ENCODE measurements at places on chromosomes 2 and 18. TPM values are rescaled to one million over a fixed set of nuclear protein-coding genes. Genes with fewer than 3 reads are reported as not detected.

- DNase-seq: no peak
These were observed 15.4 kb upstream of the DTNA start for GRCh38 chr18:34694591-34695165.

The RFX8 gene
- not detected for total RNA-seq

DNA sequence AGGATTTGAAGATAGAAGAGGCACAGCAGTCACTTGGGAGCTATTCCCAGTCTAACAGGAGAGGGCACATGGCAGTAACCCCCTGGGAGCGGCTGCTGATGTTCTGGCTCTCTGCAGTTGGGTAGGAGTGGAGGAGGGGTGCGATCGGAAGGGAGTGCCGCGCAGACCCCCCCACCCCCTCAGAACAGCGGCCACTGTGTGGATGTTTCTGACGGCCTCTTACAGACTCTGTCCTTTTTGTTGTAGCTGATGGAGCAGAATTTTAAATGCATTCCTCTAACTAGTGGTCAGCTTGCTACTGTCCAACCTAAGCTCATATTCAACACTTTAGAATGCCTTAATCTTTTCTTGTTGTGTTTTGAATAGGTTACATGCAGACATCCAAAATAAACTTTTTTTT is 127.9 kb downstream of the AGAP1 start:
- DNase-seq: no peak

- DNase-seq: no peak
These were observed 67.8 kb upstream of the RPRM start for GRCh38 chr2:153546358-153546757.

DNA sequence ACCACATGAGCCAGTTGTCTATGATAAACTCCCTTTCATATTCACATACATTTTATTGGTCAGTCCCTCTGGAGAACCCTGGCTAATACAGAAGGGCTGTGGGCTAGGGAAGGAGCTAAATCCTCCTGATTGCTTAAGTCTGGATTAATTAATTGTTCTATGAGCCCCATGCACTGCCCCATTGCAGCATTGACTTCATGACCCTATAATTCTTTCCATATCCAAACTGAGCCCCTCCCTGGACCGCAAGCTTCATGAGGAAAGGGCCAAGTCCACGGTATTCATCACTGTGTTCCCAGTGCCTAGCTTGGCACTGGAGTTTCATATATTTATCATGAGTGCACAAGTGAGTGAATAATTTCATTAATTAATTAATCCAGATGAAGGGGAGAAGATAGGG is 124.0 kb downstream of the MBD2 start:
- DNase-seq: no peak

DNA sequence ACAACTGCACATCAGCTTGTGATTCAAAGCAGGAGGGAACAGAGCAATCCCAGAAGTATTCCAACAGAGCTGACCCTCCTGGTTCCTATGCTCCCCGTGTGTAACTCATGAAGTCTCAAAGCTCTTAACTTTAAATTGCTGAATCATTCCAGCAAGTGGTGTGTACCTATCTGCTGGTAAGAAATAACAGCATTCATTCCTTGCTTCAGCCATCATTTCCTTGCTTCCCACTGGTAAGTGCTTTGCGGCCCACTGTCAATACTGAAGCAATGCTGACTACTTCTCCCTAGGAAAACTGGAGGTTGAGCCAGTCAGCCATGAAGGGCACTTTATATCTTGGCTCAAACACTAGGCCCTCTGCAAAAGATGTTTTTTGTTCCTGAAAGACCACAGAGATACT is 222.4 kb downstream of the EXOC6B start:
- DNase-seq: no peak

DNA sequence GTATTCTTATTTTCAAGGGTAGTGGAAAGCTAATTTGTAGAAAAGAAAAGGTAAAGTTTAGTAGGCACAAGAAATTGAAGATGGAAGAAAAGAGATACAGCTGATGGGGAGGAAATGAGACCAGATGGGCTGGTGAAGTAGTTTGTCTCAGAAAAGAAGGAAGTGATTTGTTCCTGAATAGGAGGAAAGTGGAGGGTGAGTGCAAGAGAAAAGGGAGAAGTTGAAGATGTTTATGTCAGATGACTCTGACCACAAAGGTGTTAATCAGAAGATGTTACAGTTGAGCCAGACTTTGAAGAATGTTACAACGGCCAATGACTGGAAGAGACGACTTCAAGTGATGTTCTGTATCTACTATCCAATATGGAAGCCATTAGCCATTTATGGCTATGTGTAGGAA is 21.2 kb downstream of the ZSCAN30 start:
- no peak for DNase-seq

GRCh38 chr2:96181529-96181928 is 27.1 kb downstream of the STARD7 start:
- DNase-seq: no peak

The SCN2A gene
- total RNA-seq: not detected

GRCh38 chr2:112046231-112046630 is 8.8 kb upstream of the TMEM87B start:
- no peak for DNase-seq

GRCh38 chr18:7957297-7957696 is 390.2 kb downstream of the PTPRM start:
- no peak for DNase-seq

The SIX2 gene
- total RNA-seq: not detected

- no peak for DNase-seq
These were observed 11.3 kb upstream of the STK25 start for GRCh38 chr2:241519669-241520068.

GRCh38 chr18:2547477-2548087 is 23.7 kb downstream of the METTL4 start:
- DNase-seq: peak; percentile 72

The MC2R gene
- not detected for total RNA-seq

The TUBB8B gene
- not detected for total RNA-seq

DNA sequence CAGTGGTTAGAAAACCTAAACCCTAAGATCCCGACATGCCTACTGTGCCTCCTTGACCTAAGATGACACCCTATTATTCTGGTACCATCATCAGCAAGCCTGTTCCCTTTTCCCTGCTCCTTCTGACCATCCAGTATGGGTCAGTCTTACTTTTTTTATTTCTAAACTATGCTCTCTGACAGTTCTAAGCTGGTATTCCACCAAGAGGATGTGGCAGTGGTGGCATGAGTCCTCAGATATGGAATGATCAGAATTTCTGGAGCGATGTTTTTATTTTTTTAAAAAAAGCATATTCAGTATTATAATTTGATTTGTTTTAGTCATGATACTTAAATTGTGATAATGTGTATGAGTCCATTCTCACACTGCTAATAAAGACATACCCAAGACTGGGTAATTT is 145.9 kb upstream of the LHCGR start:
- DNase-seq: no peak

- DNase-seq: no peak
These were observed 277.9 kb downstream of the GULP1 start for GRCh38 chr2:188569431-188570165.

The CXCR2 gene
- not detected for total RNA-seq

DNA sequence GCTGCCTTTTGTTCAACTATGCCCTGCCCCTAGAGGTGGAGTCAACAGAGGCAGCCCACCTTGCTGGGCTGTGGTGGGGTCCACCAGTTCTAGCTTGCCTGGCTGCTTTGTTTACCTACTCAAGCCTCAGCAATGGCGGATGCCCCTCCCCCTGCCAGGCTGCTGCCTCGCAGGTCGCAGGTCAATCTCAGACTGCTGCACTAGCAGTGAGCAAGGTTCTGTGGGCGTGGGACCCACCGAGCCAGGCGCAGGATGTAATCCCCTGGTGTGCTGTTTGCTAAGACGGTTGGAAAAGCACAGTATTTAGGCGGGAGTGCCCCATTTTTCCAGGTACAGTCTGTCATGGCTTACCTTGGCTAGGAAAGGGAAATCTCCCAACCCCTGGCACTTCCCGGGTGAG is 133.0 kb upstream of the VWC2L start:
- no peak for DNase-seq
